ENCODE measurements at places on chromosomes 6 and 20.

- DNase-seq = no peak
Observed at GRCh38 chr6:33732817-33733708, 13.6 kb downstream of the IP6K3 start.

DNA sequence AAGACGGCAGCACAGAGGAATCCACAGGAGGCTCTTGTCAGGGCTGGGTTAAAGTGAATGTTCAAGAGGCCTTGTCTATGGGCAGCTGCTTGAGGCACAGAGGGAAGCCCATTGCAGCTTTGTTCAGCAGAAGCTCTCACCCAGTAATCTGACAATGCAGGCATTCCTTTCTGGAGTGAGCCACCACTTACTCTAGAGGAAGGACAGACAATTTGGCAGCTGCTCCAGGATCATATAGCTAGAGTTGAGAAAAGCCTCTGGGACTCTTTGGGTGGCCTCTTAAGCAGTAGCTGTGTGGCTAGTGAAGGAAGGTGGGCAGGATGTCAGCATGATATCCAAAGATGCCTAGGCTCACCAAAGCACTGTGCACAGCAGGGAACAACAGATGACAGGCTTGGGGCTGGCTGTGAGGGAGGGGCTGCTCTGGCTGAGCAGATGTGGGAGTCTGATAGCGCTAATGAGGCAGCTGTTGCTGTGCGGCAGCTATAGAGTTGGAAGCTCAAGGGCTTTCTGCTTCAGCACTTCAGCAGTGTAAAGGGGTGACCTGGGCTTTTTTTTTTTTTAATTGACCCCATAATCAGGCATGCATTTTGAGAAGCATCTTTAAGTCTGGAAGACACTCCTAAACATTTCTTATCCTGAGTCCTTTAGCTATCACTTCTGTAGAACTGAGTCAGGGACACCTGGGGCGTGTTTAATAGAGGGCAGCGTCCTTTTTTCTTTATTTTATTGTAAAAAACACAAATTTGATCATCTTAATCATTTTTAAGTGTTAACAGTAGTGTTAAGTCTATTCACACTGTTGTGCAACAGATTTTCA is 27.2 kb downstream of the CMTR1 start:
- DNase-seq = no peak

DNA sequence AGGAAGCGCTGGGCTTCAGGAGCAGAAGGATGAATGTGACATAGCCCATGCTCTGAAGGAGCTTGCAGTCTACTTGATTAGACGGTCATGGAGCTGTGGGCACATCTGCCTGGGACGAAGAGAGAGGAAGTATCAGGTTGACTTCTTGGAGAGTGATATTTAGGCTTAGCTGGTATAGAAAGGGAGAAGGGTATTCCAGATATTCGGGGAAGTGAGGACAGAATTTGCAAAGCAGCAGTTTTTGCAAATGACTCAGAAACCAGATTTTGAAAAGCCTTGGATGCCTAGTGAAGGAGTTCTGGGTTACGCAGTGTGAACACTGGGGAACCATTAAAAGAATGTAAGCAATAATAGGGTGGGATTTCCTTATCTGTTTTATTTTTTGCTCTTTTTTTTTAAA is 60.7 kb downstream of the EYA4 start:
- DNase-seq = no peak

DNA sequence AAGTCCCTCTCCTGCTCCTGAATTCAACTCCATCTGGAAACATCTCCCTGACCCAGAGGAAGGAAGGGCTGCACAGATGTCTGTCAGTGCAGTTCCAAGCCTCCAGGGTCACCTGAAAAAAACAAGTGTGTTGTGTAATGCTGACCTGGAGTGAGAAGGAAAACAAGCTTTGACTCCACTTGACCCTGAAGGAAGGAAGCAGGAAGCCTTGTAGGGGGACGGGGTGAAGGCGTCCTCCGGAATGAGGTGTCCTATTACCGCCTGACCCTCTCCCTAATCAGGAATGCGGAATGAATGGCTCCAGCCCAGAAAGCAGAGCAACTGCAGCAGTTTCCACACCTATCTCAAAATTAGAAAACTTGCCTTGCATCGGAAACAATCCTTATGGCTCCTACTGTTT is 13.9 kb upstream of the ADGRF5 start:
- no peak for DNase-seq

GRCh38 chr20:20369250-20370093 is 1.6 kb downstream of the INSM1 start:
- no peak for DNase-seq

GRCh38 chr6:116016846-116017545 is 43.7 kb downstream of the FRK start:
- no peak for DNase-seq

GRCh38 chr6:27251606-27252251 is 4.2 kb downstream of the PRSS16 start:
- DNase-seq = peak; percentile 9

GRCh38 chr6:3489027-3489757 is 32.3 kb upstream of the SLC22A23 start:
- DNase-seq = no peak

GRCh38 chr20:41230136-41230535 is 87.4 kb downstream of the ZHX3 start:
- DNase-seq = no peak

DNA sequence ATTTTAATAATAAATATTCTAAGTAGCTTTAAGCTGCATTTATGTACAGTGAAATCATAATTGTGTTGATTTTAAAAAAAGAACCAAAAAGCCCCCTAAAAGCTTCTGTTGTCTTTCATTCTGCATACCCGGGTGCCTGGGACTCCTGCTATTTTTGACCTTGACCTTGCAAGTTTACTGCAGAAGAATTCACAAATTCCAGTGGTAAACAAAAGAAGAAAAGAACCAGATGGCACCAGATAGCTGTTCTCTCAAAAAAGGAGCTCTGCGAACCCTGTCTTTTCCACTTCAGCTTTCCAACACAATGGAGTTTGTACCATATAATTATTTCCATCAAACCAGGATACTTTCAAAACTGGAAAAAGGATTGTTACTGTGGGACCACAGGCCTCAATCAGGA is 363.3 kb downstream of the SMOC2 start:
- no peak for DNase-seq

- DNase-seq = no peak
Observed at GRCh38 chr6:137637121-137637520, 142.9 kb upstream of the OLIG3 start.

DNA sequence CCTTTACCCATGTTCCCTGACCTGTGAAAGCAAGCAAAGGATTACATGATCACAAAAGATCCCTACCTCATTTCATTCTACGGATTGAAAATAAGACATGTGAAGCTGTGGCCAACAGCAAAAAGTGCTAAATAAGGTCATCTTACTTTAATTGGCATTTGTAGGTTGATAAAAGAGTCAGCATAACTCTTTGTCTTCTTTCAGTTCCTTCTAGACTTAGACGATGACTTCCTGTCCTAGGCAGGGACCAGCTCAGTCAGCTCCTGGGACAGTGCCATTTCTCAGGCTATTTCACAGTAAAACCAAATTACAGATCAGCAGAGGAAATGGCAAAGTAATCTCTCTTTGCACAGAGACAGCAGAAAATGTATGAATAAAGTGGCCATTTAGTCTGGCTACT is 480.7 kb downstream of the RFPL4B start:
- no peak for DNase-seq

DNA sequence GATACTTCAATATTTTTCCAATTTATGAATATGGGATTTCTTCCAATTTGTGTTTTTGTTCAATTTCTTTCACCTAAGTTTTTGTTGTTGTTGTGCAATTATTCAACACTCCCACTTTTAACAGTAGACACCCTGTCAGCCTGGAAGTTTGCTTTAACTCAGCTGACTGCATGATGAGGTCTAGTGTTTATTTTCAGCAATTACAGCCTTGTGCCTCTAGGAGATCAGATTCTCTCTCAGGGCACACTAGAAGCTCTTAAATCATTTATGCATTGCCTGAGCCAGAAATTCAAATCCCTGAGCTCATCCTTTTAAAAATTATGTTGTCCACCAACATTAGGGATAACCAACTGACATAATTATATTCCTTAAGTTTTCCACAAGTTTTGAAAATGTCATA is 85.7 kb downstream of the MRAP2 start:
- no peak for DNase-seq

GRCh38 chr20:8394308-8394945 is 262.4 kb downstream of the PLCB1 start:
- no peak for DNase-seq

- DNase-seq = no peak
Observed at GRCh38 chr6:40037271-40037670, 103.0 kb upstream of the MOCS1 start.

- no peak for DNase-seq
Observed at GRCh38 chr20:62659488-62660239, 17.4 kb downstream of the SLCO4A1 start.

GRCh38 chr6:106977246-106977645 is 2.7 kb upstream of the CD24 start:
- DNase-seq = no peak

DNA sequence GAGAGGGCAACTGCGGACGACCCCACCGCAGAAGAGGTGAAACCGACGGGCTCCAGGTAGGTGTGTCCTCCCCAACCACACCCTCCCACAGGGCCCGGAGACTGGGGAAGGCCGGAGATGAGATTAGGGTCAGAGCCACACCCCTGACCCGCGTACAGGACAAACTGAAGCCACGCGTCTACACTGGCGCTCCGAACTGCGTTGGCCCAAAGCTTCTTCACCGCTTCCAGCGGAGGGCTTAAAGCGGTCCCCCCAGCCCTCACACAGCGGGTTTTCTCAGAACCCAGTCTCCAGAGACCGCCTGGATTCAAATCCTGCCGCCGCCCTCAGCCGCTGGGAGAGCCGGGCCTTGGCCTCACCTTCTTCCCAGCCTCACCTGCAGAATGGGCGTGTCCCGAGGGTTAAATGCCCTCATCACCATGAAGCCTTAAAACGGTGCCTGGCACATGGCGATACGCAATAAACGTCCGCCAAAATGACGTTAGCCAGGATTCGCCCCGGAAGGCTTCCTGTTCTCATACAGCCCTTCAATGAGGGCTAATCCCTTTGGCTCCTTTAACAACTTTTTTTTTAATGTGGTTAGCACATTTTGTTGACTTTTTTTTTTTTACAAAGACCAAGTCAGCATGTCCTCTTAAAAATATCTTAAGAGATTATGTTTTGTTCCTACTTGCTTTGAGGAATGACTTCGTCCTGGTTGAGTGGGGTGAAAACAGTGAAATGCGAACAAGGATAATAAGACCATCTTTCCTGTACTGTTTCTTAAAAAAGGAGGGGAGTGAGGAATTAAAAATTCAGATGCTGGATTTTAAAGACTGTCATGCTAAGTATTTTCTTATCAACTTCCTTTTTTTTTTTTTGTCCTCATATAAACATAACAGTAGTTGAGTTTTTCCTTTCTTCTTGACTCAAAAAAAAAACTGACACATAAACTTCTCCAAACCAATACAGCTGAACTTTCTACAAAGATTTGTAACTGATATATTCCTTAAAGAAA is 15.1 kb upstream of the ZNF217 start:
- DNase-seq = no peak

- no peak for DNase-seq
Observed at GRCh38 chr20:20248620-20249200, 119.2 kb upstream of the INSM1 start.

- DNase-seq = no peak
Observed at GRCh38 chr20:64116541-64117431, 9.4 kb upstream of the NPBWR2 start.

DNA sequence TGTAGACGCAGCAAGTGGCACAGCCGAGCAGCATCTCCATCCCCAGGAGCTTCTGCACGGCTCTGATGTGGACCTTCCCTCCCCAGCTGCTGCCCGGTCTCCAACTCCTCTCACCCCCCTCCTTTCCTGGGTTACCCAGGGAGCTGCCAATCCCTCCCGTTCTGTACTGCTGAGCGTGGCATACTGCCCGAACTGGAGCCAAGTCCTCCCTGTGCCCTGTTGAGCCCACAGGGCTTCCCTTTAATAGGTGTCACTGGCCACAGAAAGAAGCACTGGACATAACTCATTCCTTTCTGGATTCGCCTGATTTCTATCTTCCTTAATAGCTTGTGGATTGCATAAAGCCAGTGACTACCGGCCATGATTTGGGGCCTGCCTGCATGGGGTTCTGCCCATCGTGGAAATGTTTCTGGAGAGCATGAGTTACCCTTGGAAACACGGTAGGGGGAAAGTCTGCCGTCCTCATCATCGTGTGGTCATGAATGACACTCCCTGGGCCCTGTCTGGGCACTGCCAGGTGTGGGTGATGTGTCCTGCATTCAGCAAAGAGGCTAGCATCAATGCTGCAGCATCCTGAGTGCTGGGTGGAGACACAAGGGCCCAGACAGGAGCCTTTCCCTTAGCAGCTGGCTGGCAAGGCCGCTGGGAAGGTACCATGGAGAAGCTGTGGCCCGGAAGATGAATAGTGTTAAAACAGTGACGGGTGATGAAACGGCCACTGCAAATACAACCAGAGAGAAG is 189.7 kb downstream of the SYNDIG1 start:
- DNase-seq = no peak

DNA sequence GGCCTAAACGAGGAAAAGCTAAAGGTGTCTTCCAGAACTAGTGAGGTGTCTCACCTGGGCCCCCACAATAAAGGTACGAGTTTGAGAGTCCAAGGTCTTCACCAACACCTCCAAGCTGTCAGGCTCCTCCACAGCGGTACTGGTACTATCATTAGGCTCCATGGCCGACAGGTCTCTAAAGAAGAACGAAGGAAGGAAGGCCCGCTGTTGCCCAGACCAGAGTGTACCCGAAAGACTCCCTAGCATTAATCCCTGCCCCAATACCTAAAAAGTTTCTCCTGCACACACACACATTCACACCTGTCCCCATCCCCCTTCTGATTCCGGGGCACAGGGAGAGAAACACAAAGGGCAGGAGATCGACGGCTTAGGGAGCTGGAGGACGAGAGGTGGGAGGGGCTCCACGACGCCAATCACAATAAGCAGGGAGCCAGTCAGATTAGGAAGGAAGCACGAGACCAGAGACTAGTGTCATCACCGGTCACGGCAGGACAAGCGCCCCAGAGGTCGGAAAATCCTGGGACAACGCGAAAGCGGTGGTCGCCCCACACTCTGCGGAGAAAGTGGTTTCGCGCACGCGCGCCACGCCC is 764 bp downstream of the BAG6 start:
- DNase-seq = no peak

DNA sequence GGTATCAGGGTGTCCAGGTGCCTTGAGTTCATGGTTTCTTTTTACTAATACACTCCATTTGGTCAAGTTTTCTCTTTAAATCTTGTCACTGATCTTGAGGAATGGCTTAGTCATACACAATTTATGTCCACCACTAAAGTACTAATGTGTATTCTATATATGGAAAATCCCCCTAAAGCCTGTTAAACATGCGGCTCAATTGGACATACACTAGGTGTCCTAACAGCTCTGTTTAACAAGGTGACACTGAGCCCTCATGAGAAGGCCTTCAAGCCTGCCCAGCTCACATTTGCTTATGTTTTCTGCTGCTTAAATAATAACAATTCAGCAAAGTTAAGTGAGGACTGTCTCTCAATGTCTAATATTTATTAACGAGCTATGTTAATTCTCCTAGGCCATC is 31.5 kb downstream of the PDE7B start:
- DNase-seq = no peak

DNA sequence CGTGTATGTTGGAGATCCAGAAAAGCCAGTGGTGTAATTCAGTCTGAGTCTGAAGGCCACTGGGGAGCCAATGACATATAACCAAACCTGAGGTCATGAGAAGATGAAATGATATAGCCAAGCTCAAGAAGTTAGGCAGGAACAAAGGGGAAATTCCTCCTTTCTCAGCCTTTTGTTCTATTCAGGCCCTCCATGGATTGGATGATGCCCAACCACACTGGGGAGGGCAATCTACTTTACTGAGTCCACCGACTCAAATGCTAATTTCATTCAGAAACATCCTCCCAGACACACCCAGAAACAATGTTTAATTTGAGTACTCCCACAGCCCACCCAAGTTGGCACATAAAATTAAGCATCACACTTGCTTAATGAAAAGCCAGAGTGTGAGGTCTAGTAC is 183.6 kb downstream of the GJA1 start:
- DNase-seq = no peak
